Lower leg skin (tissue), 4 donors: ENCODE measurements at places on chromosomes 6 and 20. TPM values are rescaled to one million over a fixed set of nuclear protein-coding genes. Genes with fewer than 3 reads are reported as not detected.

GPSM3 gene
- total RNA-seq: 3.1 TPM

KCNK5 gene
- total RNA-seq: 10.0 TPM

DUSP15 gene
- not detected for total RNA-seq

LGSN gene
- not detected for total RNA-seq

MOXD1 gene
- total RNA-seq: 14.3 TPM

FAM217A gene
- not detected for total RNA-seq

SPEF1 gene
- total RNA-seq: not detected

FAM83B gene
- total RNA-seq: 116 TPM

STX11 gene
- total RNA-seq: 34.3 TPM

KCNS1 gene
- total RNA-seq: 2.3 TPM

GRCh38 chr6:169864148-169865020, 113.0 kb downstream of the ERMARD start:
- peak; percentile 81 for DNase-seq

DNA sequence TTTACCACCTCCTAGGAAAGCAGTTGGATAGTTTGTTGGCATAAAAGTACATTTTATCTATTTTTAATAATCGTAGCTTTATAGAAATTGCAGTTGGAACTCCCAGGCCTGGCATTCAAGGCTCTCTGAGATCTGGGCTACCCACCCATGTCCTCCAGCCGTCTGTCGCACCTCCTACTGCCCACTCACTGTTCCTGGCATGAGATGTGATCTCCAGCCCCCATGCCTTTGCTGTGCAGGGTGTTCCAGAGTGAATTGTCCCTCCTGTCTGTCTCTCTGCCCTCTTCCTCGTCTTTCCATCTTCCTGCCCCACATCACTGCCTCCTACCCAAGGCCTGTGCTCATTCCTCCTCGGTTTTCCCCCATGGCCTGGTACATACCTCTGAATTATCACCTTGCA, 50.7 kb downstream of the PTPN1 start:
- DNase-seq: no peak

DNA sequence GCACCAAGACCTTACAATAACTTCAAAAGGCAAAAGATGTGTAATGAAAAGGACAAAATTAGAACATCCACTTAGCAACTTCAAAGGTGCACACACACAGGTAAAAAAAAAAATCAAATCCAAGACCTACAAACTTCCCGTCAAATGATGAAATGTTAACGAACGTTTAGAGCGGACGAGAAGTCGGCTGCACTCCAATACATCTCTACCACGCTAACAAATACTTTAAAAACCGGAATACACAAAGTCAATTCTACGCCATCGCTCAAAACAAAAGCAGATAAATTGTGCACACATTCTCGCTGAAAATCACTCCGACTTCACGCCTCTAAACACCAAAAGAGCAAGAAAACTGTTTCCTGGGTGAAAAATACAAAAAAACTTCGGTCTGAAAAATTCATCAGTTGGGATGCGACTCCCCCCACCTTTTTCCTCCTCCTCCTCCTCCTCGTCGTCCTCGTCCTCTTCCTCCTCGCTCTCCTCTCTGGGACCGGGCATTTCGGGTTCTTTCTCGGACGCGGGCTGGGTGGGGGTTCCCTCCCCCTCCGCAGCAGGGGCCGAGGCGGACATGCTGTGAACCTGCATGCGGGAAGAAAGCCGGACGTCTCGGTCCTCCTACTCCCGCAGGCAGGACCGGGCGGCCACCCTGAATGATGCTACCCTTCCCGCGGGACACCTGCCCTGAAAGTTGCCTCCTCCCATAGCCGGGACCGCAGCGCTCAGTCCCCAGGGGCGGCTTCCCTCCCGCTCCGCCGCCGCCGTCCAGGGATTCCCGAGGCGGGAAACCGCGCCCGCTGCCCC, 712 bp downstream of the DEK start:
- no peak for DNase-seq

DNA sequence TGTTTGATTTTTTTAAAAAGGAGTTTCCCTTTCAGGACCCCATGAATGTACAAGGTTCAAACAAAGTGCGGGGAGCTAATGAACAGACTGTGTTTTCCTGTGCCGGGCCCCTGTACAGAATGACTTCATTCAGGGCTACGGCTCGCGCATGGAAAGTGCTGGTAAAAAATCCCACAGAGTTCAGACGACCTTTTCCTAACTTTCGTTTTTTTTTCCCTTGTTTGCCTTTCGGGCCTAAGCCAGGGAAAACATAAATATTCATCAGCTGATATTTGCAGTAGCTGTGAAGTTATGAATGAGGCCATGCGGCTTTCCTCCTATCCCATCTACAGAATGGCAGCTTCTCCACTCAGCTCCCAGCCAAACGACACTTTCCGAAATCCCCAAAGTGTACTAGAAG, 74.0 kb downstream of the HAO1 start:
- no peak for DNase-seq

GRCh38 chr6:34515473-34516387, 40.4 kb downstream of the SPDEF start:
- no peak for DNase-seq

GRCh38 chr6:63529498-63529897, 42.8 kb upstream of the LOC128125822 start:
- no peak for DNase-seq

- no peak for DNase-seq
Observed at GRCh38 chr6:137427656-137428290, 66.4 kb downstream of the OLIG3 start.

DNA sequence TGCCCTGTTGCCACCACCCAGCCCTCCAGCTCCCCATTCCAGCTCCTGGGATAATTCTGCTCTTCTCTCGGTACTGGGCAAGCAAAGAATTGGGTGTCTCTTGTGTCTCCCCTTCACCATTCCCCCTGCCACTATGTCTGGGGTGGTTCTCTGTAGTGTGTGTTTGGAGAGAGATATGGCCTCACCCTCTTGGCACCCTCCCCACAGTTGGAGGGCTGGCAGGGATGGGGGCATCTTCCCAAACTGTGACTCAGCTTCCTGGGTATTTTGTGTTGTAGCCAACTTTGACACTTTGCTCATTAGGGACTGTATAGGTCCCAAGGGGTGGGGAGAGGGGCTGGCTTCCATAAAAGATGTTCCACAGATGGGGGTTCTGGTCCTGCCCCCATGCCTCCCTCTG, 1.7 kb downstream of the TNXB start:
- DNase-seq: no peak

- DNase-seq: no peak
Observed at GRCh38 chr6:33856655-33857054, 52.9 kb upstream of the MLN start.

DNA sequence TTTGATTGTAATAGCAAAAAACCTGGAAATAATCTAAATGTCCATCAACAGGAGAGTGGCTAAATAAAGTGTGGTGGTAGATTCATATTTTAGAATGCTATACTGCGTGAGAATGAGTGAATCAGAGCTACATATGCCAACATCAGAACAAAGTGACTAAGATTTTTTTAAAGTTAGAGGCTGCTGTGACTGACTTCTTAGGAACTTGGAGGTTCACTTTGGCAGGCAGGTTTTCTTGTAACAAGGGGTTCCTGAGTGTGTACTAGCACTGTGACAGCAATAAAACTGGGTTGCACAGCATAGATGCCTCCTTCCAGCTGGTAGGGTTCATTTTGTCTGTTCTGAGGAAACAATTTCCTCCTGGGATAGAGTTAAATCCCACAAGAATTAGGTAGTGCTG, 75.3 kb upstream of the ENPP5 start:
- no peak for DNase-seq

GRCh38 chr20:37955511-37955910, 52.6 kb downstream of the VSTM2L start:
- DNase-seq: no peak

DNA sequence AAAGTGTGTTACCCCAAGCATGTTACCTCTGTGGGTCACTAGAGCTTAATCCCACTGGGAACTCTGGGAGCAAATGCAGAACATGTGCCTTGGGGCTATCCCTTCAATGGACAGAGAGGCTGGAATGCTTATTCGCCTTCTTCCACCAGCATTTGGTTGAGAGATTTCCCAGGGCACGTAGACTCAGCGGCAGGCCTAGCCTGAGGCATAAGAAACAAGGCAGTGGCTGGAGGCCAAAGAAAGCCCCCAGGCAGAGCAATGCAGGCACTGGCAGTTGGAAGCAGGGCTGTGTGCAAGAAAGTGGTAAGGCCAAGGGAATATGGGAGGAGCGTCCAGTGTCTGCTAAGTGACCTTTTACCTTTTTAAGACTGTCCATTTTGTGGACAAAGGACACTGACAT, 114.0 kb upstream of the FLRT3 start:
- DNase-seq: no peak

GRCh38 chr6:129875610-129876520, 14.8 kb upstream of the TMEM244 start:
- no peak for DNase-seq

GRCh38 chr6:15363164-15363522, 117.3 kb downstream of the JARID2 start:
- DNase-seq: no peak

- no peak for DNase-seq
Observed at GRCh38 chr6:157196391-157196790, 126.9 kb downstream of the TMEM242 start.

DNA sequence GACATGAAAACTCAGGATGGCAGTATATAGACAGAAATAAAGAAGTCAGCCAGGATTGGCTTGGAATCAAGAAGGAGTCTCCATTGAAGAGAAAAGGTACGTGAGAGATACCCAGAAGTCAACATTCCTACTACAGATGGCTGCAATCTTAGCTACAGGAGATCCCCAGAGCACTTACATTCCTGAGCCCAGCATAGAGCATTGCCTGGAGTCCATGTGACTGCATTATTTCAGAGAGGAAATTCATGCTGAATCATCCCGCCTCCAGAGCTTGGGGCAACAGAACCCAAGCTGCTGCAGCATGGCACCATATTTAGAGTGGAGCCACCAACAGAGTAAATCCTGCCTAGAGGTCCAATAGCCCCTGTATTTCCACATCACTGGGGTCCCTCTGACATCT, 125.0 kb upstream of the GRIK2 start:
- no peak for DNase-seq

DNA sequence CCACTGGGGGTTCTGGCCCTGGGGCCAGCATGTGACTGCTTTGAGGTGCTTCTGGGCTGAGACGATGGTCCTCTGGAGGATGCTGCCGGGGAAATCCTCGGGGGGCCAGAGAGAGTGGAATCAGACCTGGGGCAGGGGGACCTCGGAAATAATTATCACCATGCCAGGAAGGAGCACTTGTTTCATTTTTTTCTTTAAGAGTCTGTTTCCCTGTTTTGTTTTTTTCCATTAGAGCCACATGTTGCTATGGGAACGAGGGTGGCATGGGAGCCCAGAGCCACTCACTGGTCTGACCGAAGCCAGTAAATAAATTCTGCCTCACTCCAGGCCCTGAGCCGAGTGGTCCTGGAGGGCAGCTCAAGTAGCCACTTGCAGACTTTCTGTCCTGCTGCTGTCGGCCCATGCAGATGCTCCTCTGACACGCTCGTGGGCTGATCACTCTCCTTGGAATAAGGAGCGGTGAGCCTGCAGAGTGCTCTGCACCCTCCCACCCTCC, 365.1 kb downstream of the ZFAND3 start:
- DNase-seq: peak; percentile 56

DNA sequence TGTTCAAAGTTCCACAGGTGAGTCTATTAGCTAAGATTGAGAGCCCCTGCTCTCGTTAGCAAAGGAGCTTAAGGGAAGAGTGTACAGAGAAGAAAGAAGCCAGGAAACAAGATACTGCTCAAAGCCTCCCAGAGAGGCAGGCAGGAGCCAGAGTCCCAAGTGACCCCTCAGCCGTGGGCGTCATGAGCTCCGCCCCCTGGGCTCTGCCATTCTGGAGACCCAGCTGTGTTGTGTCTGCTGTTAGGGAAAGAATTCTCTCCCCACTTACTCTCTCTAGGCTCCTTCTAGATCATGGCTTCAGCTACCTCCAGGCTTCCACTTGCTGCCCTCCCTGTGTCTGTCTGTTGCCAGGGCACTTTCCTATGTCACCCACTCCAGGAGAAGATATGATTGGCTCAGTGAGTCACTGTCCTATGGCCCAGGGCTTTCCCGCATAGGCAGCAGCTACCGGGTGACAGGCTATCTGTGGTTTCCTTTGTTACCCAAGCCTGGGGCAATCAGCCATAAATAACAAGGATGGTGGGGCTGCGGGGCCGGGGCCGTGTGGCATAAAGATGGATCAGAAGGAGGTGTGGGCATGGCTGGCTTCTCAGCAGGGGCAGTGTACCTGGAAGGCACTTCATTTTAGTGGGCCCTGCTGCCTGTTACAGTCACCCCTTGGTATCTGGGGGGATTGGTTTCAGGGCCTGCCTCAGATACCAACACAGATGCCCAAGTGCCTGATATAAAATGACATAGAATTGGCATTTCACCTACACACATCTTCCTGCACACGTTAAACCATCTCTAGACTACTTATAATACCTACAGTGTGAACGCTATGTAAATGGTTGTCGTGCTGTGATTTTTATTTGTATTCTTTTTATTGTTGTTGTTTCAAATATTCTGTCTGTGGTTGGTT, 118.9 kb downstream of the ARMC2 start:
- DNase-seq: no peak

DNA sequence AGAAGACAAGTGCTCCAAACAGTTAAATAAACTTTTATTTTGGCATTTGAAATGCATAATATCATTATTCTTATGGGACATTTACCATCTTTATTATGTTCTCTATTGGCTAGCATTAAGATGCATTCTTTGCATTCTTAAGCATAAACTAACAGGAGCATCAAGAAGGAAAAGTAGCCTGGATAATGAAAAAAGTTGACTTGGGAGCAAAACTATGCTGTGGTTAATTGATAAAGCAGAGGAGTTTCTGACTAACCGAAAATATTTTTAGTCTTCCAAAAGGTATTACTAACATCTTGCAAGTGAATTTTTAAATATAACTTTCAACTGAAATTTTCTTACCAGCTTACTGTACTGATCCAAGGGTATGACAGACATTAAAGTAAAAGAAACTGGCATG, 140.3 kb downstream of the FLRT3 start:
- no peak for DNase-seq

DNA sequence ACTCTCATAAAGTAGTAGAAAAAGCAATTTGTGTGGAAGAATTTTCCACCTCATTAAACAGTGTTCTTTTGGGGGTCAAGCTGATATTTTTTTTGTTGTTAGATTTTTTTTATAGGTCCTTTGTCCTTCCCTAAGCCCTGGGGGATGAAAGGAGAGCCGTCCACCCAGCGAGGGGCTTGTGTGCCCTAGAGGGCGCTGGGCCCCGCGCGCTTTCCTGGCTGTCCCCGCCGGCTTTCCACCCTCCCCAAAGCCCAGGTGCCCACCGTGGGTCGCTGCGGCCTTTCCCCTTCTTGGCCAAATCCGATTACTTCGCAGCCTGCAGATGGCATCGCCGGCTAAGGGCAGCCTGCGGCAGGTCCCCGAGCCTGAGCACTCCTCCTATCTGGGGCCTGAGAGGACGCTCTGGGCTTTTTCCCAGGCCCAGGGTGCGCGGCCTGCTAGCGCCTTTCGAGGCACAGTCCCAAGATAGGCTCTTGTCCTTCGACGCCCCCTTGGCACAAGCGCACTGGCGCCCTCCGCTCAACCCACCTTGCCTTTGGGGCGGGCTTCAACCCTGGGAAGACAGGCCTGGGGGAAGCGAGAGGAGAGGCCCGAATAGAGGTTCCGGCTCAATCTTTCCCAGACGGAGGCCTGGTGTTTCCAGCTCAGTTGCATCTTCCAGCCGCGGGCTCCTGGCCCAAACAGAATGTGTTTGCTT, 33.6 kb downstream of the TFAP2A start:
- no peak for DNase-seq
